ENCODE measurements at places on chromosomes 1 and 21.
A peak's percentile ranks its signal among the peaks of the same experiment; 100 is the strongest.

DNA sequence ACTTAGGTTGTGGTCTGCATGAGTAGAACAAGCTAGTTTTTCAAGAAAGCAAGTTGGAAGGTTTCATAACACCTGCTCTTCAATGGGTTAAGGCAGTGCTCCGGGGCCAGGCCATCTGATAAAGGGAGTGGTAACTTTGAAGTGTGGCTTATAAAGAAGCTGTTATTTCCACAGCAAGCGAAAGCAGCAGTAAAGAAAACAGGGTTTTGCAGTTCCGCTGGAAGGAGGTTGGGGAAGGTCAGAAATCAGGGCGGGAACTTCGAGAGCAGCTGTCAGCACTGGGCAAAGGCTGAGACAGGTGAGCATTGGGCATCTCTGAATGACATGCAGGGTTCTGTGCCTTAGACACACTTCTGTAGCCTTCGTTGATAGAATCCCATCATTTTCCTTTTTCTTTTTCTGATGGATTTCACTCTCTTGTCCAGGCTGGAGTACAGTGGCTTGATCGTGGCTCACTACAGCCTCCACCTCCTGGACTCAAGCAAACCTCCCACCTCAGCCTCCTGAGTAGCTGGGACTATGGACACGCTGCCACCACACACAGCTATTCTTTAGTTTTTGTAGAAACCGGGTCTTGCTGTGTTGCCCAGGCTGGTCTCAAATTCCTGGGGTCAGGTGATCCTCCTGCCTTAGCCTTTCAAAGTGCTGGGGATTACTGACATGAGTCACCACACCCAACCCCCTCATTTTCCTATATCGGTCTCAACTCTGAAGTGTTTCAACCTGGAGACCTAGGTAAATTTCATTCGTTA, 20.5 kb downstream of the TMEM51 start:
- no peak for DNase-seq

DNA sequence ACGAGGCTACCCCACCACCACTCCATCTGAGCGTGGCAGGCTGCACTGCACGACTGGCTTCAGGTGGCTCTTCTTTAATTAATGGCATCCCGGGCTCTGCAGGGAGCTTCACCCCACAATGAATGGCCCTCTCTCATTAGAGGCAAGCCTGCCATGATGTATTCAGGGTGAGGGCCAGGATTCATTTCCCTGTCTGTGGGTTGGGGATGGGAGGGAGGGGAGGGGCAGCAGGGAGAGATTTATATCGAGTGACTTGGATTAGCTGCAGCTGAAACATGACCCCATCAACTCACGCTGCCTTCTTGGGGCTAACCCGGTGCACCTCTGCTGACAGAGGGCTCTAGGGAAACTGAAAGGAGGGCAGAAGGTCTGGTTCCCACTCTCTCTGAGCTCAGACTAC, 54.2 kb downstream of the ERI3 start:
- no peak for DNase-seq

DNA sequence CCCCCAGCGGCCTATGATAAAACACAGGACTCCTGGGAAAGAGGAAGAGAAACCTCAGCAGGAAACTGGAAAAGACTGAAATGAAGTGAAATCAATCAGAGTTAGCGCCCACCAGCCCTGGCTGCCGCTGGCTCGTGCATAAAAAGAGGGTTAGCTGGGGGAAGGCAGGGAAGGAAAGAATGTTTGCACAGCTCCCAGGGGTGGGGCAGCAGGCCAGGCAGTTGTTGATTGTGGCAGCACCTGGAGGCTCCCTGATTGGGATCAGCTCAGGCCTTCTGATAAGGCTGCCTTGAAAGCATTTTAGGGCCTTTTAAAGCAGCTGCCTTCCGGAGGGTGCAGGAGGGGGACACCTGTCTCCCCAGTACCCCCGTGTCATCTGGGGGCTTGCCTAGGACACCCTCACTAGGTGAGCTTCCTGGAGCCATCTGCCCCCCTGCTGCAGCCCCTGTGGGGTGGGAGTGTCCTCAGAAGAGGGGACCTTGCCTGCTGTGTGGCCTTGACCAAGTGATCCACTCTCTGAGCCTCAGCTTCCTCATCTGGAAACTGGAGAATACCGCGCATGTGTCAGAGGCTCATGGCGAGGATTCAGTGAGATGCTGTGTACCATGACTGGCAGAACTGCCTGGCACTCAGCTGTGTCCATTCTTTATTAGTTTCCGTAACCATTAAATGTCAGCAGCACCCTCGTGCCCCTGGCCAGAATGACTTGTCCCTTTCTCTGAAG, 6.6 kb downstream of the EPHB2 start:
- DNase-seq: peak; percentile 50

DNA sequence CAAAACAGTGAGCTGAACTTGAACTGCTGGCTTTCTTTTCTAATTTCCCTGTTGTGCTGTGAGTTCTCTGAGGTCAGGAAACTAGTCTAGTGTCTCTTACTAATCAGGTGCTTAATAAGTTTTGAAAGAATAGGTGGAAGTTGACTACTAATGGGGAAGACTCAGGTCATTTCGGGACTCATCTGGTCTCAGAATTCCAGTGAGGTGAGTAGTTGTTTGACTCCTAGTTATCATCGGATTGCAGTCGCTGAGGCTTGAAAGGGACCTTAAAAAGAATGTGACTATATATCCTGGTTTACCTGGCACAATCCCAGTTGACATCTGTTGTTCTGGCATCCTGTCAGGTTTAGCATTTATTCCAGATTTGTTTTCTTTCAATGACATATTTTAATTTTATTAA, 81.4 kb upstream of the SPAG17 start:
- DNase-seq: no peak

- DNase-seq: no peak
Observed at GRCh38 chr1:166140251-166140650, 26.6 kb downstream of the FAM78B start.

GRCh38 chr1:234310460-234310817, 62.8 kb upstream of the COA6 start:
- no peak for DNase-seq

GRCh38 chr1:212928323-212929291, 21.7 kb upstream of the VASH2 start:
- DNase-seq: no peak
